Activated naive CD4-positive, alpha-beta T cell treated with anti-CD3 and anti-CD28 coated beads, Interleukin-2, amount 50 U/mL, for 16 hours (primary cell): ENCODE measurements at places on chromosomes 6 and 20.

- no peak for DNase-seq
These were observed 66.3 kb downstream of the SLX4IP start for GRCh38 chr20:10501402-10501801.

DNA sequence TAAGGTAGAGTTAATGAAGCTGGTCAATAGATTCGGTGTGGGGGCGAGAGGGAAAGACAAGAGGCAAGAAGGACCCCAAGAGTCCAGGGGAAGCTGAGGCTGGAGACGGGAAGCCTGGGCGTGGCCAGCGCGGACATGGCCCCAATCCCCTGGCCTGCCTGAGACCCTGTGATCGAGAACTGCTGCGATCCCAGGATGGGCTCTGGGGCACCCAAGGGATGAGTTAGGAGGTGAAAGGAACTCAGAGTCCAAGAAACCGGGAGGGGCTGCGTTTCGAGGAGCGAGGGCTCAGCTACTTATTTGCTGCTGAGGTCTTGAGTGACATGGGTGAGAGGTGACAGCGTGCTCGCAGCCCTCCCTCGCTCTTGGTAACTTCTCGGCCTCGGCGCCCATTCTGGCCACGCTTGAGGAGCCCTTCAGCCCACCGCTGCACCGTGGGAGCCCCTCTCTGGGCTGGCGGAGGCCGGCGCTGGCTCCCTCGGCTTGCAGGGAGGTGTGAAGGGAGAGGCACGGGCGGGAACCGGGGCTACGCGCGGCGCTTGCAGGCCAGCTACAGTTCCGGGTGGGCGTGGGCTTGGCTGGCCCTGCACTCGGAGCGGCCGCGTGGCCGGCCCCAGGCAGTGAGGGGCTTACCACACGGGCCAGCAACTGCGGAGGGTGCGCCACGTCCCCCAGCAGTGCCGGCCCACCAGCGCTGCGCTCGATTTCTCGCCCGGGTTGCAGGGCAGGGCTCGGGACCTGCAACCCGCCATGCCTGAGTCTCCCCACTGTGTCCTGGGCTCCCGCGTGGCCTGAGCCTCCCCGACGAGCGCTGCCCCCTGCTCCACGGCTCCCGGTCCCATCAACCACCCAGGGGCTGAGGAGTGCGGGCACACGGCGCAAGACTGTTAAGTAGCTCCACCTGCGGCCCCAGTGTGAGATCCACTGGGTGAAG, 58.2 kb downstream of the IRF4 start:
- no peak for DNase-seq

GRCh38 chr6:961407-961960, 268.5 kb upstream of the EXOC2 start:
- DNase-seq, result no peak

- peak; percentile 13 for DNase-seq
These were observed 15.4 kb upstream of the STMND1 start for GRCh38 chr6:17086469-17086868.

- DNase-seq, result no peak
These were observed 185.7 kb upstream of the MARCKS start for GRCh38 chr6:113671421-113671820.

GRCh38 chr20:1964659-1965405, 29.0 kb downstream of the PDYN start:
- DNase-seq, result peak; percentile 33

- DNase-seq, result no peak
These were observed 87.1 kb downstream of the PREX1 start for GRCh38 chr20:48740712-48741111.

GRCh38 chr6:122798099-122798641, 9.1 kb downstream of the SMPDL3A start:
- DNase-seq, result no peak

GRCh38 chr6:10838794-10839333, 525 bp upstream of the MAK start:
- no peak for DNase-seq

GRCh38 chr6:42363926-42364849, 87.5 kb downstream of the TRERF1 start:
- no peak for DNase-seq

- no peak for DNase-seq
These were observed 221.0 kb downstream of the PTPRT start for GRCh38 chr20:42968746-42969145.

DNA sequence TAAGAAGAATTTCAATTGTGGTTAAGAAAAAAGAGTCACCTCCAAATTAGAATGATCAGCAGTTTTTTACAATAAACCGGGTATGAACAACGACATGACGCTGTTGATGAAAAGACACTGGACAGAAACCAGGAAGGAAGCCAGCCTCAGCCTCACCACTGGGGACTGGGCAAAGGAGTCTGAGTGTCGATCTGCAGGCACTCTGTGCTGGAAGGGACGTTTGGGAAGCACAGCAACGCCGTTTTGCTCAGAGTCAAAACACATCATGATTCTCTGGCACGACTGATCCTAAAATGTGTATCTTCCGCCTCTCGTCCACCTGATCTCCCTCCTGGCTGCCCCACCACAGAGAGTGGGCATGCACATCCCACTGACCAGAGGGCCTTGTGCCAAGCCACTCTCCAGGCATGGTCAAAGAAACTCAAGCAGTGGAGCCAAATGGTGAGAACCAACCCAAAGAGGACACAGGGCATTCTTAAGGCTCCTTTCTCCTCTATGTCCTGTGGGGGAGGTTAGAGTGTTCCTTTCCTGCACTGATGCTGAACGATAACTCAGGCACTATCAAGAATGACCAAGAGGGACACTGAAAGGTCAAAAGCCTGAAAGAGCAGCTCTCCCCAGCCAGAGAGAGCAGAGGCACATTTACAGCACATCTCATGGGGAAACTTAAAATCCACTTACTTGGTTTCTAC, 68.8 kb downstream of the AGPAT4 start:
- DNase-seq, result no peak

DNA sequence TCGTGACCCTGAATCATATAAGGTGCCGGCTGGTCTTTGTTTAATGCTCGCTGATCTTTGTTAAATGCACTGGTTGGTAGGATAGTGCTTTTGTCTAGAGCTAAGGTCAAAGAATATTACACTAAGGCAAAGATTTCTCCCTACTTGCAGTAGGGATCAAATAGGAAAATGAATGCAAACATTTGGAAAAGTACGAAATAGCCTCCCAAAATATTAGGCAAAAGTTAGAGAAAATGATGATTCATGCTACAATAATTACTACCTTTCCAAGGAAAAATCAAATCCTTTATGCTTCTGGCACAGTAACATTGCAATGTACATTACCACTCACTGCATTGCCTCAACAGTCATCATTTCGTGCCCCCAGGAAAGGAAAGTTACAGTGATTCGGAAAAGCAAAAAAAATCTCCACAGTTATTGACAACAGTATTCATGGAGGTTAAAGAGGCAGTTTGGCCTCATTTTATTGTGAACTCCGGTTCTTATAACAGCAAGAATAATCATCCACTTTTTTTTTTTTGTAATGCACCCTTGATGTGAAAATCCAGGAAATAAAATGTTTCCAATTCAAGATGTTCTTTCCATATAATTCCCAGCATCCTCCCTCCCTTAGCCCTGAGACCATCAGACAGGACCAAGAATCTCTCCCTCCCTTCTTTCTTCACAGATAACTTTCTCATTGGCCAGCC, 61.7 kb upstream of the ZMYND8 start:
- no peak for DNase-seq

DNA sequence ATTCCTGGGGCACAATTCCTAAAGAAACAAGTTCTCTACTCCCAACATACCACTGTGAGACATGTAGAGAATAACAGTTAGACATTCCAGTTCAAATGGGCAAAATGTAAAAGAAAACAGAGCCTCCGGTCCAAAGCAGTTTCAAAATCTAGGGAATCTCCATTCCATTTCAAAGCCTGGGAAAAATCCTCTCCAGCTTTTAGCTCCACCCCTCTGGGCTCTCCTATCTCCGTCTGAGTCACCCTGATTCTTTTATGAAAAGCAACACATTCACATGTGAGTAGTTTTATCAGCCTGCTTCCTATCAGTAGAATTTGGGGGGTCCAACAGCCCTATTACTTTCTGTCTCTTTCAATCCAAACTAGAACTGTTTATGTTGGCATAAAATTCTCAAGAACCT, 3.7 kb downstream of the CSNK2A1 start:
- no peak for DNase-seq

GRCh38 chr6:75283907-75284631, 523 bp downstream of the TMEM30A start:
- no peak for DNase-seq

DNA sequence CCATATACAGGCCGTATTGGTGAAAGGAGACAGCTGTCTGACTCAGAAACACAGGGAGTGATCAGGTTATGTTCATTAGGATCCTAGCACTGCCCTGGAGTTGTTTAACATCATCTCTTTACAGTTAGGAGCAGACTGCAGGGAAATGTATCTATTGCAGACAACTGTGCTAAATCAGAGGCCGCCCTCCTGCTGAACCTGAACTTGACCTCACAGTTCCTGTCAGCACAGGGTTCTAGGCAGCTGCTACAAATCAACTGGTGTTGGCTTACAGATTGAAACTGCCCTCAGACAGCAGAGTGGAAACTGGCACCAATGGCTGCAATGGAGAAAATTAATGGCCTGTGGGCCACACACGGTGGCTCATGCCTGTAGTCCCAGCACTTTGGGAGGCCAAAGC, 3.7 kb upstream of the RPP40 start:
- DNase-seq, result no peak

- DNase-seq, result no peak
These were observed 3.1 kb upstream of the ATXN1 start for GRCh38 chr6:16764188-16764950.

DNA sequence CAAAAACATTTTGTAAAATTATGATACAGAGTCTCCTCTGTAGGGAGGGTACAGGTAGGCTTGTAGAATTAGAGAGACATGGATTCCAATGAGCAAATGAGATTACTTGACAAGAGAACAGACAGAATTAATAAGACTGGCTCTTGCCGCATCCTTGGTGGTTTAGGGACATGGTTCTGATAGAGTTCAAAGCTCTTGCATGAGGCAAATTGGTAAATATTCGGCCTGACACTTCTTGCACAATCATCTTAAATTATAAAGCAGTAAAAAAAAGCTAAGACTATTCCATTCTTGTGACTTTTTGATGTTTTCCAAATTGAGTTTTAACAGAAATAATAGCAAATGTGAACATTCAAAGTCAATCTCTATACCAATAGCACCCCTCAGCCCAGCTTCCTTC, 14.9 kb upstream of the KLHL31 start:
- DNase-seq, result no peak

- no peak for DNase-seq
These were observed 2.7 kb downstream of the CST9L start for GRCh38 chr20:23565503-23566045.

DNA sequence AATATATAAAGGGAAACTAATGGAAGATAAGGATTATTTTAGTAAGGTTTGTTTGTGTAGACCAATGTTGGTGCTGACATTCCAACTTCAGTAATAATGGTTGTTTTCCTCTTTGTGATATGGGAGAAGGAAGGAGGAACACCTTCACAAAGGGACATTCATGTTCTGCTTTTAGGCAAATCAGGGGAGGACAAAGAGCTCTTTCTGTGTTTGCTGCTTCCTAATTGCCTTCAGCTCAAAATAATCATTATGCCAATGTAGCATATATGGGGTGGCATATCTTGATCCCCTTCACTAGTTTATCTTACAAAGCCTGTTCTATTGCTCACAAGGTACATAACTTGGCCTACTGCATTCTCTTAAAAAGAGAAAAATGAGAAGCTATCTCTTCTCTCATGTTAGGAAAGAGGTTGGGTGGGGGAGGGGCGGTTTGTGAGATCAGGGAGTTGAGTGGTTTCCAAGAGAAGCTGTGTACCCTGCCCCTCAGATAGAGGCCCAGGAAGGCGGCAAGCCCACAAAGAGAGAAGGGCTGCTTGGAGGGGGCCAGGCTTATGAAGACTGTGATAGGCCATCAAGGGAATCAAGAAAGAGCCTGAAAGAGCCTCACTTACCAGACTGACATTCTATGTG, 4.7 kb upstream of the ADGRG6 start:
- no peak for DNase-seq

GRCh38 chr6:148968771-148969602, 222.2 kb downstream of the UST start:
- no peak for DNase-seq

GRCh38 chr20:22763257-22763906, 179.0 kb upstream of the FOXA2 start:
- no peak for DNase-seq

- no peak for DNase-seq
These were observed 45.9 kb downstream of the PSMG4 start for GRCh38 chr6:3304500-3305215.

DNA sequence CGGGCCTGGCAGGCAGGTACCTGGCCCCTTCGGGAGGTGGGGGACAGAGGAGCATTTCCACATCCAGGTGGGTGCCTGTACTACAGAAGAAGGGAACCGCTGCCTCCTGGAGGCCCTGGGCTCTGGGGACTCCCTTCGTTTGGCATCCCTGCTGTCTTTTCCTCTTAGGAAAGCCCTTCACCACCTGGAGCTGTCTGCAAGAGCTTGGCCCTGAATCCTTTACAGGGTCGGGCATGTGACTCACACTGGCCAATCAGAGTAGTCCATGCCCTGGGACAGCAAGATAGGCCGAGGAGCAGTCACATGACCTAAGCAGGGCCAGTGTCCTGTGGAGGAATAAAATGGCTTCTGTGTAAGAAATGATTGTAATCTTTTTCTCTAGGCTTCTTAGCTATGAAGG, 224.9 kb downstream of the ANKRD60 start:
- DNase-seq, result no peak

DNA sequence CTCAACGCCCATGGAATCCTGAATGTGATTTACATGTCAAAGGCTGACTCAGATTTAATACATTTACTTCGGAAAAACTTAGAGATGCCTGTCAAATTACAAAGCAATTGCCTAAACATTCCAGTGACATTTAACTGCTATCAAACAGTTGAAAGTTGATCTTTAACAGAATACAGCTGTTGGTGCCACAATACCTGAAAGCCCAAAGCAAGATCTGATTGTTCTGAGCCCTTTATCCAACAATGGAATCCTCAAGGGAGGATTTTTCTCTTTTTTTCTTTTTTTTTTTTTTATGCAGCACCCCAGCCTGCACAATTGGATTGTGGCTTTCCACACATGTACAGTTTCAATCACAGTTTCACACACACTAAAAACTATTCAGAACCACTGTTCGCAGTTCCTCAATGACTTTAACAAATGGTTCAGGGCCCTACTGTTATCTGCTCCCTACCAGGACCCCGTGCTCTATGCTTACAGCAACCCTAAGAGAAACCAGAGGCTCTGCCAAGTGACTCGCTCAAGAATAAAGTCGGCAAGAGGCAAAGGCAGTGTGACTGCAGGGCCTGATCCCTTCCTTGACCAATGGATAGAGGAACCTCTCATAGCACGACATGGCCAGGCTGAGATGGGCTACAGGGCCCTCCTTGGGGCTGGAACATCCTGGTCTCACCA, 33.3 kb downstream of the EPB41L2 start:
- DNase-seq, result no peak
